ENCODE measurements at places on chromosomes 7 and 10.
A peak's percentile ranks its signal among the peaks of the same experiment; 100 is the strongest.

DNA sequence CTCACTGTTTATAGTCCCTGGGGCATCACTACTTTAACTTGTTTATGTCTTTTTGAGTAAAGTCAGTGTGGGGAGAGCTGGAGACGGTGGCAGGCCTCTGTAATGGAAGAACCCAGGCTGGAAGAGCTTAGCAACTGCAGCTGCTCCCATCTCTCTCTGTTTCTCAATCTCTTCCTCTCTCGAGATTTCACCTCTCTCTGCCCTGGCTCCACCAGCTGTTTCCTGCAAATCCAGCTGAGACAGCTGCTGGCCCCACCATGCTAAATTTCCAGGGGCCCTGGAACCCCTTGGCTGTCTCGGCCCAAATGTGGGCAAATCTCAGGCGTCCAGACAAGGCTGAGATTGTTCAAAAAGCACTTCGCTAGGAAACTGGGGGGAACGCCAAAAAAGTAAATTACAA is 25.8 kb upstream of the SLF2 start:
- H3K4me3 ChIP-seq: no peak overlapping the region
- H3K36me3 ChIP-seq: no peaks in the 10 kb centered on the region
- H3K4me1 ChIP-seq: no peaks in the 10 kb centered on the region
- DNase-seq: no peak
- no peaks in the 10 kb centered on the region for H3K27me3 ChIP-seq

GRCh38 chr10:24177636-24178035 is 31.3 kb upstream of the KIAA1217 start:
- no peak for DNase-seq
- no peaks in the 10 kb centered on the region for H3K4me1 ChIP-seq
- H3K36me3 ChIP-seq: no peaks in the 10 kb centered on the region

DNA sequence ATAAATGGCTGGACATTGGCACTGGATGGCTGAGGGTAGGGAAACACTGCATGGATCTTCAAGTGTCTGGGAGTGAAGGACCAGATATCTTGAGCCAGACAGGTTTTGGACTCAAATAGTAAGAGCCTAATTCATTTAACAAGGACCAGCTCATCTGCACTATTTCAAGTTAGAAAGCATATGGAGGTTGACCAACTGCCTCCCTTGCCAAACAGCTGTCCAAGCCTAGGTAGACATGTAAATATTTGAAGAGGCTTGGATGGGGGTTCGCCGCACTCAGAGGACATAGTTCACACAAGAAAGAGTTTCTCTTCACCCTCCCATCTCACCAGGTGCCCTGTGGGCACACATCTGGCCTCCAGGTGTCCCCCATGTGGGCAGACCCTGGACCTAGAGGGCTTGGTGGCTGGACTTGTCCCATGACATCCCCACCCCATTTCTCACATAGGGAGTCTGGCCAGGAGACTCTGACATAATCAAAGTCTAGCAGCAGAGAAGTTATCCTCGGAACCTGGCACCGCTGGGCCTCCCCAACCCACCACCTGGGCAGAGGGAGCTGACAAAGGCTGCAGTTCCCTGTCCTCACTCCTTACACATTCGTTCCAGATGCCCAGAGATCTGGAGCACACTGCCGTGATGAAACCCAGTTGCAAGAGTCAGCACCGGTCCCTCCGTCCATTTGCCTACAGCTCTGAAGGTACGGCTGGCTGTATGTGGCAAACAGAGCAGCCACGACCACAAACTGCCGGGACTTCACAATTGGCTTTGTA is 116.9 kb upstream of the GDF10 start:
- no peak overlapping the region for H3K27ac ChIP-seq
- H3K4me3 ChIP-seq: no peak overlapping the region
- no peaks in the 10 kb centered on the region for H3K36me3 ChIP-seq
- no peaks in the 10 kb centered on the region for H3K4me1 ChIP-seq
- no peak for DNase-seq
- H3K27me3 ChIP-seq: no peaks in the 10 kb centered on the region

- no peak for DNase-seq
- H3K27me3 ChIP-seq: no peaks in the 10 kb centered on the region
- peaks cover 2% of the 10 kb centered on the region for H3K36me3 ChIP-seq
- no peak overlapping the region for H3K27ac ChIP-seq
- H3K4me3 ChIP-seq: no peak overlapping the region
Measured at GRCh38 chr10:48412081-48412480, 105.6 kb downstream of the MAPK8 start.

GRCh38 chr10:31381766-31382316 is 62.8 kb downstream of the ZEB1 start:
- no peaks in the 10 kb centered on the region for H3K27me3 ChIP-seq
- H3K36me3 ChIP-seq: no peaks in the 10 kb centered on the region
- no peaks in the 10 kb centered on the region for H3K4me1 ChIP-seq
- no peak overlapping the region for H3K27ac ChIP-seq
- DNase-seq: no peak

DNA sequence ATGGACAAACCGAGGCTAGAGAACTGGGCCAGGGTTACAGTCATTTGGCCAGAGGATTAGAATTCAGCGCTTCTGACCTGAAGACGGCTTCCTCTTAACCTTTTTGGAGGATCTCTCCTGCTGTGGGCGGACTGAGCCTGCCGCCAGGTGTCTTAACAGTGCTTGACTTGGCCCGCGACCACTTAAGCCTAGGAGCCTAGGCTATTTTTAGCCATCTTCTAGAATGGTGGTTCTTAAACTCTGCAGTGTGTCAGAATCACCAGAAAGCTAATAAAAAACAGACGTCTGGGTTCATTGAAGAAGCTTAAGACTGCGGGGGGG is 722 bp downstream of the MDH2 start:
- H3K4me1 ChIP-seq: peaks cover 2% of the 10 kb centered on the region
- H3K4me3 ChIP-seq: peak overlapping the region; percentile 93
- no peak for DNase-seq

DNA sequence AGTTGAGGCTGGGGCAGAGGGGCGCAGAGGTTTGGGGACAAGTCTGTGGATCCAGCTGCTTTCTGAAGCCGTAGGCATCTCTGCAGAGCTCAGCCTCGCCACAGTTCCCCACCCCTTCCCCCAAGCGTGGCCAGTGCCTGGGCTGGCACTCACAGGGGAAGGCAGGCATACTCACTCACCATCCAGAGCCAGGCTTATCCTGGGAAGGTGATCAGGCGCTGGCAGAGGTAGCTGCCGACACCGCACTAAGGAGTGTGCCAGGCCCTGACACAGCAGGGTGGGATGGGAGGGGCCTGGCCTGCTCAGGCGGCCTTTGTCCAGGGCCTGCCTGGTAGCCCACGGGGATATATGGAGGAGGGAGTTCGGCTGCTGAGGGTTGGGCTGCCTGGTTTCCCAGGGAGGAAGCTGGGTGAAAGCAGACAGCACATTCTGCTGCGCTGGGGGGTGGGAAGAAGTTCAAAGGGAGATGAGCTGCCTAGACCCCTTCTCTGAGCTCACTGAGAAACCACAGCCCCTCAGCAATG is 15.9 kb downstream of the VSIR start:
- H3K36me3 ChIP-seq: no peaks in the 10 kb centered on the region
- no peak for DNase-seq
- no peak overlapping the region for H3K4me3 ChIP-seq
- H3K4me1 ChIP-seq: peaks cover 2% of the 10 kb centered on the region
- no peak overlapping the region for H3K27ac ChIP-seq
- H3K27me3 ChIP-seq: no peaks in the 10 kb centered on the region

GRCh38 chr10:78853864-78854263 is 214.9 kb upstream of the ZMIZ1 start:
- DNase-seq: no peak
- H3K4me1 ChIP-seq: 0 out of 2 replicates have a peak, but pooled peaks cover 1% of the 10 kb centered on the region
- H3K27me3 ChIP-seq: no peaks in the 10 kb centered on the region

GRCh38 chr10:132300582-132300981 is 7.2 kb downstream of the STK32C start:
- no peaks in the 10 kb centered on the region for H3K27me3 ChIP-seq
- H3K27ac ChIP-seq: no peak overlapping the region
- no peak for DNase-seq
- no peaks in the 10 kb centered on the region for H3K36me3 ChIP-seq
- peaks cover 4% of the 10 kb centered on the region for H3K4me1 ChIP-seq
- no peak overlapping the region for H3K4me3 ChIP-seq

GRCh38 chr7:22250390-22250789 is 106.6 kb downstream of the RAPGEF5 start:
- no peak overlapping the region for H3K27ac ChIP-seq
- H3K4me3 ChIP-seq: no peak overlapping the region
- no peaks in the 10 kb centered on the region for H3K4me1 ChIP-seq
- H3K36me3 ChIP-seq: no peaks in the 10 kb centered on the region

GRCh38 chr7:17184805-17185689 is 113.4 kb upstream of the AHR start:
- DNase-seq: no peak
- no peak overlapping the region for H3K27ac ChIP-seq
- no peaks in the 10 kb centered on the region for H3K27me3 ChIP-seq
- H3K4me3 ChIP-seq: no peak overlapping the region
- no peaks in the 10 kb centered on the region for H3K36me3 ChIP-seq
- no peaks in the 10 kb centered on the region for H3K4me1 ChIP-seq

GRCh38 chr7:43905956-43906330 is 453 bp downstream of the URGCP start:
- H3K4me3 ChIP-seq: peak overlapping the region; percentile 69
- H3K36me3 ChIP-seq: no peaks in the 10 kb centered on the region
- DNase-seq: no peak
- no peaks in the 10 kb centered on the region for H3K27me3 ChIP-seq

- H3K27ac ChIP-seq: no peak overlapping the region
- H3K36me3 ChIP-seq: peaks cover 9% of the 10 kb centered on the region
- no peaks in the 10 kb centered on the region for H3K27me3 ChIP-seq
- no peak for DNase-seq
Measured at GRCh38 chr10:87053111-87053510, 33.0 kb downstream of the FAM25A start.

GRCh38 chr10:91521439-91521838 is 111.3 kb downstream of the HECTD2 start:
- no peaks in the 10 kb centered on the region for H3K36me3 ChIP-seq
- H3K27ac ChIP-seq: no peak overlapping the region
- no peaks in the 10 kb centered on the region for H3K27me3 ChIP-seq
- H3K4me3 ChIP-seq: no peak overlapping the region
- no peaks in the 10 kb centered on the region for H3K4me1 ChIP-seq
- DNase-seq: no peak

GRCh38 chr7:129889133-129889844 is 63.5 kb downstream of the UBE2H start:
- H3K27ac ChIP-seq: no peak overlapping the region
- no peaks in the 10 kb centered on the region for H3K27me3 ChIP-seq
- no peaks in the 10 kb centered on the region for H3K36me3 ChIP-seq
- no peaks in the 10 kb centered on the region for H3K4me1 ChIP-seq
- DNase-seq: no peak
- no peak overlapping the region for H3K4me3 ChIP-seq
